ENCODE measurements at places on chromosomes 12 and 14.

DNA sequence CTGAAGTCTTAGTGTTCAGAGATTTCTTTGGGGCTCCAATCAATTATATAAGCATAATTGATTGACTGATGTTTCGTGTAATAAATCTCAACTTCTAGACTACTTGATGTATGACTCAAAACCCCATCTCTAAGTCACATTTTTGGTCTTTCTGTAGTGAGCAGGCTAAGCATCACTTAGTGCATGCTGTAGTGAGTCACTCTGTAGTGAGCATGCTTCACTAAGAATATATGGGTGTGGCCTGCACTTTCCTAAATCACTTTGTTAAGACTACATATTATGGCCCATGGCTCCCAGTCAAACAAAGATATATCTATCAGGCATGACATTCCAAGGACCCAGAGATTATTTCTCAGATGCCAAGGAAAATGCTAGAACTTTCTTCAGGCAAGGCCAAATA, 909.4 kb upstream of the LRFN5 start:
- DNase-seq: no peak

- peak; percentile 24 for DNase-seq
These were observed 21.1 kb downstream of the TMBIM6 start for GRCh38 chr12:49762468-49762847.

DNA sequence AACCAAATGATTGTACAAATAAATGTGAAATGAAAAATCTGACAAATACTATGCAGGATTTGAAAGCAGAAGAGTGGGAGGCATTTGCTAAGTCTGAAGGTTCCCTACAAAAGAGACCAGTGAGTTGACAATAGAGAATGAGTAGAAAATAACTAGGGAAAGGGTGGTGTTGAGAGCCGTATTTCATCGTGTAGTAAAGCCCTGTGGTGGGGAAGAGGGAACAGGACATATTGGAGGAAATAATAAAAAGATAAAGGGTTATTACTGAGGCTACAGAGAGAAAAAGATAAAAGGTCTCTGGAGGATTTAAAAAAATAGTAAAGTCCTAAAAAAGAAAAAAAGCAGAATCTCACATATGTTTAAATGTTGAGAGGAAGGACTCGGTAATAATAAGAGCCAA, 268.8 kb downstream of the DUSP6 start:
- no peak for DNase-seq

GRCh38 chr12:122961531-122962329, 4.5 kb downstream of the ABCB9 start:
- DNase-seq: no peak

- no peak for DNase-seq
These were observed 26.5 kb upstream of the TTC7B start for GRCh38 chr14:90842726-90843125.

DNA sequence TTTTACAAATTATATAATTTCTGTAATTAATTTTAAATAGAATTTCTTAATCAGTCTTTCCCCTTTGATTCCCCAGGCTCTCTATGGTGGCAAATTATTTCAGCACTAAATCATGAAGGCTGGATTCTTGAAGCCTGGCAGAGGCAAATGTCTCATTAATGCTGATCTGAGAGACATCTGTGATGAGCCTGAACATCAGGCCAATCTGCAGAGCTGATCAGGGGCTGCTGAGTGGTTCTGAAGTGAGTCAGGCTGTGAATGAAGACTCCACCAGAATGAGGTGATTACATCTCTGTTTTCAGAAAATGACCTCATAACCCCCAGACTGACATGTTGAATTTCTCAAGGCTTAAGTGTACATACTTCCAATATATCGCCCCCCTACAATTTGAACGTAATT, 124.2 kb upstream of the MIS18BP1 start:
- DNase-seq: no peak

GRCh38 chr14:63288853-63289252, 29.9 kb downstream of the GPHB5 start:
- no peak for DNase-seq

- DNase-seq: no peak
These were observed 32.4 kb upstream of the CD69 start for GRCh38 chr12:9792961-9793617.

DNA sequence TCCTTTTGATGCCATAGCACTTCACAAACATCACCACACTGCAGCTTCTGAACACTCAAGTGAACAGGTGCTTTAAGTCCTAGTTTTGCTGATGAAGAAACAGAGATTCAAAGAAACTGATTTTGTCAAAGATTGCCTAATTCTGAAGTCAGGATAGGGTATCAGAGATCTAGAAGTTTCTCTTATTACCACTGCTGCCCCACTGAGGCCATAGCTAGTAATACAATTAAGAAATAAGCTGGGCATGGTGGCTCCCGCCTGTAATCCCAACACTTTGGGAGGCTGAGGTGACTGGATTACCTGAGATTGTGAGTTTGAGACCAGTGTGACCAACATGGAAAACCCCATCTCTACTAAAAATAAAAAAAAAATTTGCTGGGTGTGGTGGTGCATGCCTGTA, 458.3 kb upstream of the SEL1L start:
- DNase-seq: no peak

GRCh38 chr12:128312661-128313060, 45.7 kb downstream of the TMEM132C start:
- no peak for DNase-seq

DNA sequence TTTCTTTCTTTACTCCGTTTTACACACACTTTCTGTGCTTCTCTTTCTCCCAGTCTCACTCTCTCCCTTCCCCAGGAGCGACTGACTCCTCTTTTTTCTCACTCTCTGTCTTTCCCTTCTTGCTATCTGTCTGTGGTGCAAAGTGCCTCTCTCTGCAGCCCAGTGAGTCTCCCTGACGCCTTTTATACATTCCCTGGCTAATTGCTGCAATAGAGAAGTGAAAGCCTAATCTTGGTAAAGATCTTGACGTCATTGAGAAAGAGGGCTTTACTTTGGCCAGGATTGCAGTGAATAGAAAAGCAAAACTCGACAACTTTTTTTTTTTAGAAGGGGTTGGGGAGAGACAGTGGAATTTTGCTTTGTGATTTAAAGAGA, 706 bp upstream of the DIO2 start:
- no peak for DNase-seq

- DNase-seq: no peak
These were observed 1.9 kb downstream of the MNAT1 start for GRCh38 chr14:60736494-60736893.

- DNase-seq: no peak
These were observed 239.3 kb downstream of the ALG10B start for GRCh38 chr12:38555620-38556591.

- DNase-seq: no peak
These were observed 88.4 kb upstream of the DYNC1H1 start for GRCh38 chr14:101875727-101876554.

DNA sequence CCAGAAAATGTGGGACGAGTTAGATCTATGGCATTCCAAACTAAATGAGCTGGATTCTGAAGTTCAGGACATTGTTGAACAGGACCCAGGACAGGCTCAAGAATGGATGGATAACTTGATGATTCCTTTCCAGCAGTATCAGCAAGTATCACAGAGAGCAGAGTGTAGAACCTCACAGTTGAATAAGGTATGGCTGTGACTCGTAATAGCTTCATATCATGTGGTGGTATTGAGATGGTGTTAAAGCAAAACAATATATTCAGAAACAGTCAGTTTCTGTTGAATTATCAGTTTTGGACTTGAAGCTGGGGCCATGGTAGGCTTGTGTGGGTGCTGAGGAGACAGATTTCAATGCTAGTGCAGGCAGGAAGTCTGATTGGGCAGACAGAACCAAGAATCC, 213.7 kb downstream of the ESR2 start:
- DNase-seq: no peak

GRCh38 chr14:77140359-77141213, 1.0 kb downstream of the ZDHHC22 start:
- no peak for DNase-seq

DNA sequence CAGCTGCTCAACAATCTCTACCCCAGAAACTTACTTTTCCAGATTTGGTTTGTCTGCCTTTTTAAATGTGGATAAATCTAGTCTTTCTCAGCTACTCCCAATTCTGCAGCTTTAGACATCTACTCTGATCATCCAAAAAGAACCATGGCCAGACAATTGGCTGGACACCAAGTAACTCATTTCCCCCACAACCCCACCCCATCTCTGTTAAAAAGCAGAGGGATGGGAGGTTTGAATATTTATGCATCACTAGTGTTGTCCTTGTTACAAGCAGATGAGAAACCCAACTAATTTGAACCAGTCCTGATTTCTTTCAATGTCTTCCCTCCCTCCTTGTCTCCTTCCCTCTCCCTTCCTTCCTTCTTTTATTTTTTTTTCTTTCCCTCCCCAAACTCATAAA, 391.9 kb downstream of the GALC start:
- no peak for DNase-seq

- no peak for DNase-seq
These were observed 34.6 kb downstream of the PTPRR start for GRCh38 chr12:70885956-70886355.

- DNase-seq: no peak
These were observed 5.8 kb upstream of the KRT80 start for GRCh38 chr12:52197371-52198231.

GRCh38 chr14:76976240-76977005, 52.1 kb downstream of the IRF2BPL start:
- no peak for DNase-seq

- no peak for DNase-seq
These were observed 184.4 kb downstream of the TMEM132D start for GRCh38 chr12:129719416-129719815.

DNA sequence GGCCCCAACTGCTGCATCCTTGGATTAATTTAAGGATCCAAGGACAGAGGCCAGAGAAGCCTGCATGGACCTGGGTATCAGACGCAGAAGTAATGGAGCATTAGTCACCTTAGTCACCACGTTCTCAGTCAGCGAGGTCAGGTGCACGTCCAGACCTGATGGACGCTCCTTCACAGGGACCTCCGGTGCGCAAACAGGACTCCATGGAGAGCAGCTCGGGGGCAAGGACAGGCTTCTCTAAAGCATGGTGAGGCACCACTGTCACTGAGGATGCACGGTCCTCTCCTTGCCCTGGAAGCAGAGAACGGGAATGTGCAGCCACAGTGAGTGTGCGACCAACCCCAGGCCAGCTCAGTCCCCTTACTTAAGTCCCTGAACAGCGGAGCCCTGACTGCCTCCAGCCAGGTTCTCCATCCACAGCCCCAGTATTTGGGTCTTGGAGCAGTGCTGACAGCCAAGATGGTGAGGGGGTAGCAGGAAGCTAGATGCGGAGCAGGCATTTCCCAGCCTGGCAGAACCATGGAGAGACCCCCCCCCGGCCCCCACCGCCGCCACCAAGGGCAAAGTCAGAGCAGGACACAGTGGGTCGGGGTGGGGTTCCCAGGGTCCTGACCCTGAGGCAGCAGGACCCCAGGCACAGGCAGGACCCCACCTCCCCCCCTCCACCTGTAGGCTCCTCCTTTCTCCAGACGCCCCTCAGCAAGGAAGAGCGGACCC, 253.4 kb upstream of the SFSWAP start:
- DNase-seq: no peak

- DNase-seq: no peak
These were observed 67.4 kb upstream of the SLC38A2 start for GRCh38 chr12:46439793-46440511.

DNA sequence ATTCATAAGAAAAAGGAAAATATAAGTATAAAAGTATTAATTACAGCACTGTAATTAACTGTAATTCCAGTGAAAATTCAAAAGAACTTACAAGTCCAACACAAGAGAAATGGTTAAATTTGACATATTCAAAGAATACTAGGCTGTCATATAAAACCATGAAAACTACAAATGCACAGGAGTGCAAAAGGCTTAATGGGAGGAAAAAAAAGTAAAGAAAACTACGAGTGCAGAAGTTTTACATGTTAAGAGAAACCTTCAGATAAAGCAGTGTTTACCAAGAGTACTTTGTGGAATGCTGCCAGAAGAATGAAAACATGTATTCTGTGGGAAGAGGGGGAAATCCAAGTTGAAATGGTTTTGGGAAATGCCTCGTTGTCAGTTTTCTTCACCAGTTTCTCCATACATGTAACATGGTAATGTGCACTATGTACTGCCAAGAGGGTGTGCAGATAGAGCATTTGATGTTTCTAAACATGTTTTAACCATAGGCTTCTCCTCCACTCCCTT, 9.1 kb downstream of the HEATR5A start:
- no peak for DNase-seq

DNA sequence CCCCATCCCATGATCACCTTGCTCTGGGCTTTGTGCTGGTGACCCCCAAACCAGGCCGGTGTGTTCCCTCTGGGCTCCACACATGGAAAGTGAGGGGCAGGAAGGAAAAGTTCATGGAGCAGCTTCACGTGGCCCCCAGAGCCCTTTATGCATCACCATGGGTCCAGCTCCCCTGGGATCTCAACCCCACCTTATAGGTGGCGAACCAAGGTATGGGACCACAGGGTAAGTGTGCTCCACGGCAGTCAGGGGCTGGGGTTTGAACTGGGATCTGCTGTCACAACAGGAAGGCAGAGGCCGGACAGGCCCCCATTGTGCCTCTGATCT, 7.4 kb upstream of the BEGAIN start:
- DNase-seq: no peak

GRCh38 chr12:51321882-51322281, 2.1 kb downstream of the BIN2 start:
- DNase-seq: no peak

DNA sequence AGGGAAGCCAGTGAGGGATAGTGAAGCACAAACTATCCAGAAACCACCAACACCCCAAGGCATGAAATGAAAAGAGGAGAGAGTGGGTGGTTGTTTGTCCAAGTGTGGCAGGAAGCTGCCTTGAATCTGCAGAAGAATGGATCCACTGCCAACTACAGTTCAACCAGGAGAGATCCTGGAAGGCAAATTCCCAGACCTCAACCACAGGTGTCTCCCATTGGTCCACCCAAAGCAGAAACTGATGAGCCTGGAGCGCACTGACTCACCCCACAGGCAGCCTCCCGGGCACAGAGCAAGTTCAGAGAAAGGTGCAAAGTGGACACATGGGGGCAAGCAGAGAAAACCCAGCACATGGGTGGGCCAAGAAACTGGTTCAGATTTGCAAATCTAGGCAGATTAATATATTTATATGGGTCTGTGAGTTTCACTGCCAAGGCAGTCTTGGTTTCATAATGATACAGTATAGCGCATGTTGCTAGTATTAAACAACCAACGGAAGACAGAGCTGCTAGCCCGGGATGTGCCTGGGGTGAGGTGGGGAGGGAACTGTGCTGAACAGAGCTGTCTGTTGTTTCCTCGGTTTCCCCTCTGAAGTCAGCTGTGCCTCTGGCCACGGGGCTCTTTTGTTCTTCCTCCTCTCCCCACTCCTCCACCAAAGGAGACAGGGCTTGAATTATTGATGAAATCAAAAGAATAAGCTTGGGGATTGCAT, 416.2 kb upstream of the CCDC196 start:
- no peak for DNase-seq

Measured in CD4-positive, alpha-beta T cell treated with Interleukin-6 for 4 hours (primary cell).